Hypothalamus (tissue), 51 donors: ENCODE measurements at places on chromosomes 12 and 14.

- DNase-seq: no peak
These were observed 147.5 kb upstream of the LHX5 start for GRCh38 chr12:113619202-113619601.

DNA sequence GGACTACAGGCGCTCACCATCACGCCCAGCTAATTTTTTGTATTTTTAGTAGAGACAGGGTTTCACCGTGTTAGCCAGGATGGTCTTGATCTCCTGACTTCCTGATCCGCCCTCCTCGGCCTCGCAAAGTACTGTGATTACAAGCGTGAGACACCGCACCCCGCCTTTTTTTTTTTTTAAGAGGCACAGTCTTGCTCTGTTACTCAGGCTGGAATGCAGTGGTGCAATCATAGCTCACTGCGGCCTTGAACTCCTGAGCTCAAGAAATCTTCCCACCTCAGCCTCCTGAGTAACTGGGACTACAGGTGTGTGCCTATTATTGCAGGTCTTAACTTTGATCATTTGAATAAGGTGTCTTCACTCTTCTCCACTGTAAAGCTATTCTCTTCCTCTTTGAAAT lies 5.3 kb upstream of the GLTP start:
- no peak for DNase-seq

- no peak for DNase-seq
These were observed 29.1 kb upstream of the COX6A1 start for GRCh38 chr12:120408771-120409170.

DNA sequence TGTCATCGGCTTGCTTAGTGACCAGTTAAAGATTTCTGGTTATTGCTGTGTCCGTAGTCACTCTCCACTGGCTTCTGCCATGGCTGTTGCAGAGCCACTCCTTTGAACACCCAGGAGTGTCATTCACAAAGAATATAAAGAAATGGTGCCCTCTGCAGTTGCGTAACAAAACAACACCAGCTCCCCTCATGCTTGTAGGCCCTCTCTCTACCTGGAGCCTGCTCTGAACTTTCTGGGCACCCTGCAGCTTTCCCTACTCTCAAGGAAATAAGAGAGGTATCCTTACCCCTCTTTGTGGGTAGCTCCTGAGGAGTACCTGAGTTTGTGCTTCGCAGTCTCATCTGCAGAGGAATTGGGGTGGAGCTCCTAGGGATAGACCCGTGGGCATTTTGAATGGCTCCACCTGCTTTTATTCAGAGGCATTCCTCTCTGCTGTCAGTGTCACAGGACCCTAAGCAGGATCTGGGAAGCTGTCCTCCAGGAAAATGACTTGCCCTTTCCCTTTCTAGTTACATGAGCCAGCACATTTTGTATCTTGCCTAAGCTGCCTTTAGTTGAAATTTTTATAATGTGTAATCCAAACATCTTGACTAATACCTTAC lies 97.2 kb upstream of the TMEM260 start:
- no peak for DNase-seq

GRCh38 chr14:89589400-89590118 lies 172.5 kb upstream of the FOXN3 start:
- no peak for DNase-seq

DNA sequence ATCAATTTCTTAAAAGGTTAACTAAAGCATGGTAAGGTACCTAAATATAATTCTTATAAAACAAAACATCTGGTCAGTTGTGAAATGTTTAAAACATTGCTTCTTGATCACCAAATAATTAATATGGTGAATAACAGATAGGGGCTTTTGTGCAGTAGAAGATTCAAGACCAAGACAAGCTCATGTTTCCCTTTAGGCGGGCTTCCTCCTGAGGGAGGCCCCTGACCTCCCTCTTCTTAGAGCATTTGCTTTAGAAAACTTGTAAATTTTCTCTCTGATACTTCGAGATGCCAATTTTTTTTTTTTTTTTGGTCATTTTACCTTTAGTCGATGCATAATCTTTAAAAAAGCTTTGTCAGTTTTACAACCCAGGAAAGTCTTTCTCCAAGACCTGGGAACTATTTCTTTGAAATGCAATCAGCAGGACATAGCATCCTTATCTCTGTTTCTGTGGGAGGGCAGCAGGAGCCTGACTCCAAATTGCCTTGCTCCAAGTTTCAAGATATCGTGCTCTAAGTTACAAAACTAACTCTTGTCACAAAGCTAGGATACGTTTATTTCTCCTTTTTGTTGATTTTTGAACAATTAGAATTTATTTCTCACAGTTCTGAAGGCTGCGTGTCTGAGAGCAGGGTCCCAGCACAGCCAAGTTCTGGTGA lies 66.6 kb upstream of the BICD1 start:
- DNase-seq: no peak

DNA sequence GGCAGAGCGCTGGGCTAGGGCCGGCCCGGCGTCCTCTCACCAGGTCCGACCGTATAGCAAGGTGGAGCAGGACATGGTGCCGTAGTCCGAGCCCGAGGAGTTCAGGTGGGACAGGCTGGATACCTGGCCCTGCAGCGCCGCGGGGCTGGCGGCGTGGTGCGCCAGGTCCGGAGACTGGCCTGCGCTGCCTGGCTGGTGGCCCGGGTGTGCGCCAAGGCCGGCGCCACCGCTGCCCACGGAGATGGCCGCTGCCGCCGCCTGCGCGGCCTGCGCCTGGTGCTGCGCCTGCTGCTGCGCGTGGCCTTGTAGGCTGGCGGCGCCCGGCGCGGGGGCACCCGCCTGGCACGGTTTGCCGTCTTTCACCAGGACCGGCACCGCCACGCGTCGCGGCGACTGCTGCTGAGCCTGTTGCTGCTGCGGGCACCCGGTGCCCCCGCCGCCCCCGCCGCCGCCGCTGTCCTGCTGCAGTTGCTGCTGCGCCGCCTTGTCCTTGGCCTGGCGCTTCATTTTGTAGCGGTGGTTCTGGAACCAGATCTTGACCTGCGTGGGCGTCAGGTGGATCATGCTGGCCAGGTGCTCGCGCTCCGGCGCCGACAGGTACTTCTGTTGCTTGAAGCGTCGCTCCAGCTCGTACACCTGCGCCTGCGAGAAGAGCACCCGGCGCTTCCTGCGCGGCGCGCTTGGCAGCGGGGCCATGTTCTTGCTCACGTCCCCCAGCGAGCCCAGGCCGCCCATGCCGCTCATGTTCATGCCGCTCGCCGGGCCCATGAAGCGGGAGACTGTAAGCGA lies 2.6 kb downstream of the NKX2-1 start:
- DNase-seq: no peak

DNA sequence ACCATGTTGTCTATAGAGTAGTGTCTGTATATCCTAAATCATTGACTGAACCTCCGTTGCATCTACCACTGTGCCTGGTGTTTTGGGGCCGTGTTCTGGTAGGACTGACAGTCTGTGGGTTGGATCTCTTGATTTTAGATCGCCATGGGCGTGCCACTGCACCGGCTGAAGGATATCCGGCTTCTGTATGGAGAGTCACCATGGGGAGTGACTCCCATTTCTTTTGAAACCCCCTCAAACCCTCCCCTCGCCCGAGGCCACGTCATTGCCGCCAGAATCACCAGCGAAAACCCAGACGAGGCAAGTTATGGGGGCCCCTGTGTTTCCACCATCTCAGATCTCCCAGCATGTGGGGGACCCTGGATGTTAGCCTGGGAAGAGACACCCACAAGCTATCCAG lies 69.1 kb downstream of the ACACB start:
- no peak for DNase-seq

DNA sequence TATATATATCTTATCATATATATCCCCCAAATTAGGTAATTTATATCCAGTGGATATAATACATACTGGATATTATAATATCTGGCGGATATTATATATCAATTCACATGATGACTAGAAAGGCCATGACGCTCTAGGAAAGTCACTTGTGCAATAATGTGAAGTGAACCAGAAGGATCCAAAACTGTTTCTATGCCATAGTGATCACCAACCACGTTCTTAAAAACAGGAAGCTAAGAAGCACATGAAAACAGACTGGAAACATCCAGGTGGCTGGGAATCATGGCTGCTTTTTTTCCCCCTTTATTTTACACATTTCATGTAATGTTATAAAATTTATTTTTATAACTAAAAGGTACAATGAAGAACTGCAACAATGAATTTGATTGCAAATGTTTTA lies 1.4 kb downstream of the GUCY2C start:
- DNase-seq: no peak

- DNase-seq: no peak
These were observed 18.6 kb downstream of the LRIG3 start for GRCh38 chr12:58901664-58902063.

GRCh38 chr12:48980389-48980952 lies 2.3 kb downstream of the WNT1 start:
- DNase-seq: no peak

- DNase-seq: no peak
These were observed 414.8 kb downstream of the SLC6A15 start for GRCh38 chr12:84497819-84498218.

DNA sequence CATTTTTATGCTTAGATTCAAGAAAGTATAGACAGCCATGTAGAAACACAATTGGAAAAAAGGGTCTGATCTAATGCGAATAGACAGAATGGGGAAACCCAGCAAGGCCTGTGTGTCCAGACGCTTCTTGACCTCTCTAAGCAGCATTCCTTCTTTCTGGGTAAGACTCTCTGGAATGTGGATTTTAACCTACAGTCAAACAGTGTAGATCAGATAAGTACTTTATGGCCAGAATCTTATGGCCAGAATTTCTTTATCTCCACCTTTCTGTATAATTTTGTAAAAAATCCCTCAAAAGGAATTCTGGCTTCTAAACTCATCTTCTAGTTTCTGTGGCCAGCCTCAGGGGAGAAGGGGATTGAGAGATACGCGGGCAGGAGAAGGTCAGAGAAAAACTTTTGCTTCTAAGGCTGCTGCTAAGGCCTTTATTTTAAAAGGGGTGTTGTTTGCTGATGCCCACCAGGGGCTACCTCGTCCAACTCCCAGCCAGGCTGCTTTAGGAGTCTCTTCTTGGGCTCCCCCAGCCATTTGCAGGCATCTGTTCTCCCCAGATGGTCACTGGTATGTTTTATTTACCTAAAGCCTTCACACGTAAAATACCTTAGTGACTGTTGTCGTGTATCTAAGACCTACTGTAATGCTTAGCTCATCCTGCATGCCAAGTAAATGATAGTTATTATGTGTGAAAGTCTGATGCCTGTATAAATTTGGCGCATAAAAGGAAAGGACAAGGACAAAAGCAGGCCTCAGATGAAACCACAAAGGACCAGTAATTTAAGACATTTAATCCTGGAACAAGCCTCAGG lies 68.4 kb downstream of the ANO6 start:
- DNase-seq: no peak

GRCh38 chr12:118206107-118206412 lies 70.1 kb downstream of the PEBP1 start:
- DNase-seq: no peak

GRCh38 chr12:54431911-54432814 lies 13.1 kb upstream of the ITGA5 start:
- no peak for DNase-seq

DNA sequence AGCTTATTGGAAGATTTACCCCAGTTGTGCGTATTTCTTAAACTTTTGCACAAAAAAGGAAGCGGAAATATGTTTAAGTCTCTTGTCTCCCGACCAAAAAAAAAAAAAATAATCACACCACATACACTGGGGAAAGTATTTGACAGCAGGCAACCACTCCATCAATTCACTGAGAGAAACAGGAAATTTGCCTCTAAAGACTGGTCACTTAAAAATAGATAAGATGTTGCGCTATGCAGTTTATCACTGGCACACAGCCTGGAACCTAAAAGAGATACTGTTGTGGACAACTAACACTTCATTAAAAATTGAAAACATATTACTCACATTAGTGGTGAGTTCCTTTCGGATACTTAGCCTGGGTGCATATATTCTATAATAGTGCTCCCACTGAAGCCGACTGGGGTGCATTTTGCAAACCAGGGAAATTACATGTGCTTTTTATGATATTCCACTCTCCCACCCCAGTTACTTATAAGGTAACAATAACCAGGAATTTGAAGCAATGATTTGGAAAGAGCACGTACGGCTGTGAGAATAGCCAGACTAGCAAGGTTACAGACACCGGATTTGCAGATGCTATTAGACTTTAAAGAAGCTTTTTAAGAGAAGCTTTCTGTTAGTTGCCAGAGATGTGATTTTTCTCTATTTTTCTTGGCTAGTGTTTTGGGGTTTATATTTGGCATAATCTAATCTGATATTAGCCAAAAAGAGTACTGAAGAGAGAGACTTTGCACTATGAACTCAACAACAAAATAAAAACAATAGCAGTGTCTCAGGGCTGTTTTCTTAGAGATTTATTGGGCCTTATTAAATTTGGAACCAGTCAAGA lies 311.5 kb downstream of the NOVA1 start:
- no peak for DNase-seq

GRCh38 chr14:56490379-56490778 lies 89.2 kb upstream of the TMEM260 start:
- DNase-seq: no peak

DNA sequence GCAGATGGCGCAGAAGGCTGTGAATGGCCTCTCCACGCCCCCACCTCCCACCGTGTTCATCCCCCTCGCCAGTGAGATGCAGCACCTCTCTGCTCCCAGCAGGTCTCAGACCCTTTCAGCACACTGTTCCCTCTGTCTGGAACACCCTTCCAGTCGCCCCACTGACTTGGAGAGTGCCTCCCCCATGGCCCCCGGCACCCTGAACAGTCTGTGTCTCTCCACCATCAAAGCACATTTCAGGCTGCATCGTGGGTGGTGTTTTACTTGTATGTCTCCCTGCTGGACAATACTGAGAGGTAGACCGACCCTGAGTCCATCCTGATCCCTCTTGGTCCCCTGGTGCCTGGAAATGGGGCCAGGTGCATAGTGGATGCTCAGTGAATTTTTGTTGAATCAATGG lies 34.9 kb downstream of the CACNA2D4 start:
- DNase-seq: no peak

- DNase-seq: no peak
These were observed 368.0 kb downstream of the CCDC91 start for GRCh38 chr12:28558250-28558649.

GRCh38 chr12:131092901-131093603 lies 139.3 kb downstream of the ADGRD1 start:
- DNase-seq: no peak

GRCh38 chr12:100199347-100200149 lies 1.1 kb upstream of the ACTR6 start:
- DNase-seq: peak; percentile 63

DNA sequence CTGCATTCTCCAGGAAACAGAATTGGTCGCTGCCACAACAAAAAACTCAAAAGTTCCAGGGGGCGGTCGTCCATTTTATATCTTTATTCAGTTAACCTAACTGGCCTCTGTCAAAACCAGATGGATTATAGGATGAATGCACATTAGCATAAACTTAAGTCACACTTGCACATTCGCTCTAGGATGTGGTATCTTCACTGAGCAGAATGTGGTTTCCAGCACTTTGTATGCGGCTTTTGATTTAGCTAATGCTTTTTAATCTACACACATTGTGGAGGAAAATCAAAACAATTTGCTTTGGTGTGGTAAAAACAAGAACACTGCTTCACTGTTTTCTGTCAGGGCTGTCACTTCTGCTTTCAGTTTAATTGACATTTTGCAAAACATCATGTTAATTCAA lies 4.5 kb downstream of the TAS2R50 start:
- DNase-seq: no peak

- DNase-seq: no peak
These were observed 46.1 kb downstream of the DNAH10 start for GRCh38 chr12:123808167-123808566.
